ENCODE measurements at places on chromosomes 2 and 18.

DNA sequence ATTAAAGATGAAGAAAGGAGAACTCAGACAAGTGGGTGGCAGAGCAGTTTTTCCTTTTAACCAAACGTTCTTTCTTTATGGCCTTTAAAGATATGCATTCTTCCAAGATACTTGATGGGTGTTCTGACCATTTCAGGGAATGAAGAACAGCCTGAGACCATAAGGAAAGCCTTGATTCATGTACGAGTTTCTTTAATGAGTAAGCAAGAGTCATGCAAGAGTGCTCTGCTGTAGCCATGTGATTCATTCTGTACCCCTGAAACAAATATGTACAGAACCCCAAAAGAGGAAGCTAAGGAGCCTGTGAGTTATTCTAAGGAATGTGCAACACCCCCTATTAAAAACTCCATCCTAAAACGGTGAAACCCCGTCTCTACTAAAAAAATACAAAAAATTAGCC, 372.8 kb downstream of the MTX2 start:
- no peak for DNase-seq

DNA sequence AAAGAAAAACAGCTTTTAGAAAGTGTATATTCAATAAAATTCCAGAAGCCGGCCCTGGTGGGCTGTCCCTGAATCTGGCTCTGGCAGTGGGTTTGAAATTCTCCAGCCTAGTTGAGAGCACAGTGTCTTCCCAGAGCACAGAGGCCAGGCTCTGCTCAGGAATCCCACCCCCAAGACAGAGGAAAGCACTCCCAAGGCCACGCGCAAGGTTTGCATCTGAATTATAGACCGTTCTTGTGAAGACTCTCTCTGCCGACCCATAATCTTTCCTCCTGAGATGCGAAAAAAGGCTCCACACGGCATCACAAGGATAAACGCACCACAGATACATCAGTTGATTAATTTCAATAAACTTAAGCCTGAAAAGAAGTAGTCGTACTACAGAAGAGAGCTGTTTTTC, 342.2 kb downstream of the CMPK2 start:
- no peak for DNase-seq

- DNase-seq: no peak
Measured at GRCh38 chr18:32301361-32301760, 111.5 kb downstream of the MEP1B start.

DNA sequence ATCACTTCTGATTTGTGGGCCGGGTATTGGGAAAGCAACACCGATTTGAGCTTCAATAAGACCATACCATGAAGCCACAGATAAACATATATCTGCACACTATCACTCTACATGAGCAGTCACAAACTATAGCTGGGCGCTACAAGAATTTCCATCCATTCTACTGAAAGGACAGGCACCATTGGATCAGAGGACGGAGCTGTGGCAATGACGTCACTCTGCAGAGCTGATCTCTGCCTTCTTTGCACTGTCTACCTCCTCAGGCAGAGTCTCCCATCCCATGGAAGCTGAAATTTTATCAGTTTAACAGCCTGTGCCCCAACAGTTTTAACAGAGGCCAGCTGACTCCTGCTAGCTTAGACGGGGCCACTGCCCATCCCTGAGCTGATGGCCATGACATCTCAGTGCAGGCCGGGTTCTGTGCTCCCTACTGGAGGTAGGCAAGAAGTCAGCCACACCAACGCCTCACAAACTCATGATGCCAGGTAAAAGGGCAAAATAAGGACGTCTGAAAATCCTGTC, 389.6 kb upstream of the SALL3 start:
- no peak for DNase-seq

DNA sequence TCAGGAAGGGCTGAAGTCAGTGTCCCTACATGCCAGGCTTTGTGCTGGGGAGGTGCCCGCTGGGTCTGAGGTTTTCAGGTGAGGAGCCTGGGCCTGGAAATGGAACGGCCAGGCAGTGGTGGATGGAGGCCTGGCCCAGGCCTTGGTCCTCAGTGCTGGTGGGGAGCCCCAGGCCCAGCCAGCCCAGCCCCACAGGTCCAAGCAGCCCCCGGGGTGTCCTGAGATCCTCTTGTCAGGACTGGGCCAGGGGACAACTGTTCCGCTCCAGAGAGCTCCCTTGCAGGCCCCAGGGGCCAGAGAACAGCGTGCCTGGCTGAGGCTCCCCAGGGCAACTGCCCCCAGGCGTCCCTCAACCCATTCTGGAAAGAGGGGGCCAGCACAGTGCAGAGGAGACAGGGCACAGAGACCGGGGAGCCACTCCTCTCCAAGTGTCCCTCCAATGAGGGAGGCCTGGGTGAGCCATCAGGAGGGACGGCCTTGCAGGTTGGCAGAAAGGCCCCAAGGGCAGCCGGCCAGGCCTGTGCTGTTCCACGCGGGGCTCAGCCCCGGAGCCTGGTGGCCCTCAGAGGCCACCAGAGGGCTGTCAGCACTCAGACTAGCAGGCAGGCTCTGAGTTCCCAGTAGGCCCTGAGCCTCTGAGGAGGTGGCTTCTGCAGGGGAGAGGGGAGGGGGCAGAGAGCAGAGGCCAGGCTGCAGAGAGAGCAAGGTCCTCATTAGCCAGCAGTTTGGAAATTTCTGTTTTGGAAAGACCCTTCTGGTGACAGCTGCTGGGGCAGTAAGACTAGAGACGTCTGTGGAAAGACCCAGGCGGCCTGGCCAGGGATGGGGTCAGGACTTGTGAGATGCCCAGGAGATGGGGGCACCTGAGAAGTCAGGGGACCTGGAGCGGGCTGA, 29.4 kb upstream of the SNED1 start:
- no peak for DNase-seq

DNA sequence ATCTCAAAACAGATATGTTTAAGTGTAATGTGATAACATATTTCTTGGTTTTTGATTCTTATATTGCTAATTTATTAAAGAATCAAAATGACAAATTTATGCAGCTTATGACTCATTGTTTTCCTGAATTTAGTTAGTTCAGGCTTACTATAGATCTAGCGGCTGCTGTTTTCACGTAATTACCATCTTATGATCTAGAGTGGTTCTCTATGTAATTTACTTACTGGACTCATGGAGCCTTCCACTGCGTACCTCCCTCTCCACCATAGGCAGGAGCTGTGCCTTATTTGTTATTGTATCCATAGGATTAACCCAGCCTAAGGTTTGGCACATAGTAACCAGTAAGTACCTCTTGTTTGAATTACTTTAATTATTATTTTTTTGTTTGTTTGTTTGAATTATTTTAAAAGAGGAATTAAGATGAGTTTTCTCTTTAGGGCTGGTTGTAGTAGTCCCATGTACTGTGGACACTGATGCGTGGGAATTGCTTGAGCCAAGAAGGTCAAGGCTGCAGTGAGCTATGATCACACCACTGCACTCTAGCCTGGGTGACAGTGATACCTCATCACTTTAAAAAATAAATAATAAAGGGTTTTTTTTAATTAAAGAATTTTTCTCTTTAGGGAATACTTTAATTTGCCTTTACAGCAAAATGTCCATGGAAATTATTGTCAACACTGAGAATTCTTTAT, 165.5 kb downstream of the PHLPP1 start:
- no peak for DNase-seq

GRCh38 chr2:119464981-119465380, 33.3 kb downstream of the TMEM37 start:
- no peak for DNase-seq

DNA sequence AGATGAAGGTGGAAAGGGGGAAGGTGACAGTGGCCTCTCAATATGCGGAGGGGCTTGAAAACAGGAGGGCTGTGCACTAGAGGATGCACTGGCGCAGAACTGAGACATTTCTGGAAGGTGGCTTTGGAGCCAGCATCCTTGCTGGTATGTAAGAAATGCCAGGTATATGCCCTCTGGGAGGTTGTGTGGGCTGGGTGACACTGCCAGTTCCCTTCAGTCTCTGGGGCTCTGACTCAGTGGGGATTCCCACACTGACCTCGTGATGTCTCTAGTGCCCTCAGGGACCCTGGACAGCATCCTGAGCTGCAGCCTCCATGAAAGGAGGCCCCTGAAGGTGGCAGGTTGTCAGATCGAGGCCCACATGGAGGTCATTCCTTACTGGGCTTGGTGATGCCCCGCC, 74.0 kb downstream of the AGAP1 start:
- DNase-seq: no peak

GRCh38 chr2:212619954-212620353, 81.4 kb upstream of the ERBB4 start:
- no peak for DNase-seq

DNA sequence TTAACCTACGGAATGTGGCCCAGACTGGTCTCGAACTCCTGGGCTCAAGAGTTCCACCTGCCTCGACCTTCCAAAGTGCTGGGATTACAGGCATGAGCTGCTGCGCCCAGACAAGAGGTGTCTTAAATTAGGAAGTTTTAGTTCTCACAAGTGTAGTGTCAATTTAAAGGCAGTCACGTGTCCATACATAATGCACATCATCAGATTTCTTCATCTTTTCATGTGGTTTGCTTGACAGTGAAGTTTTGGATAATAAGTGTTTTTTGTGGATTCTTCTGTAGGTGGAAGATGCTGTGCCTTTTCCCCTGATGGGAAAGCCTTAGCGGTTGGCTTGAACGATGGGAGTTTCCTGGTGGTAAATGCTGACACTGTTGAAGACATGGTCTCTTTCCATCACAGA, 147.5 kb downstream of the RTN4 start:
- no peak for DNase-seq

DNA sequence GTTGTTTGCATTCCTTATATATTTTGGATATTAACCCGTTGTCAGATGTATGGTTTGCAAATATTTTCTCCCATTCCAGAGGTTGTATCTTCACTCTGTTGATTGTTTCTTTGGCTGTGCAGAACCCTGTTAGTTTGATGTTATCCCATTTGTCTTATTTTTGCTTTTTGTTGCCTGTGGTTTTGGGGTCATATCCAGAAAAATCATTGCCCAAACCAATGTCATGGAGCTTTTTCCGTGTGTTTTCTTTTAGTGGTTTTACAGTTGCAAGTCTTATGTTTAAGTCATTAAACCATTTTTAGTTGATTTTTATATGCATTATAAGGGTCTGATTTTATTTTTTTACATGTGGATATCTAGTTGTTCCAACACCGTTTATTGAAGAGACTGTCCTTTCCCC, 35.8 kb downstream of the PPIG start:
- DNase-seq: no peak

GRCh38 chr2:199113111-199113510, 344.6 kb downstream of the SATB2 start:
- no peak for DNase-seq

GRCh38 chr2:239402666-239403065, 1.8 kb upstream of the HDAC4 start:
- no peak for DNase-seq

DNA sequence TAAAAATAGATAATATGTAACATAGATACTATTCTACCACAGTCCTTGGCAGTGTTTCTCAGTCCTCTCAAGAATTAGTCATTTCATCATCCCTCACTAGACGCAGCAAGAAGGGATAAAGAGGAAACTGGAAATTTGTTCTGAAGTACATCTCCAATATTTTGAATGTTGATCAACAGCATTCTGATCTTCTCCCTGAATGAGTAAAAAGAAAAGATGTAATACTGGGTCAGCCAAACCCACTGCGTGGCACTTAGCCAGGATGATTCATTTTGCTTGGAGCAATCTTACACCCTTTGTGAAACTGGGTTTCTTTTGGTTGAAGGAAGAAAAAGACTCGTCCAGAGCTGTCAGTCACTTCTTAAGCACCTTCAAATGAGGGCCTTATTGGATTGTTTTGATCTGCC, 54.1 kb downstream of the TAF1B start:
- DNase-seq: no peak

DNA sequence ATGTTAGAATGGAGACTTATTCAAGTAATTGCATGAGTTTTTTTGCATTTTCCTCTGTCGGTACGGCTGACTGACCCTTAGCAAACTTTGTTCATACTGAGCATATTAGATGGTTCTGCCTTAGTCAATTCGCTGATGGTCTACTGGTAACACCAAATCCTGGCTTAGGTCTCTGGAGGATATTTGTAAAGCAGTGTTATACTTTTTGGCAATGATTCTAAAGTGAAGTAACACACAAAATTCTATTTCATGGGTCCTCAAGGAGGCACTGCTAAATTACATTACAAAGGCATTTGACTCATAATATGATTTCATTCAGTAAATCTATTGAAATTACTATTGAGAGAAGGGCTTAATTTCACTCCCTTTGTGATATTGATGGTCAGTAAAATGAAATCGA, 246.8 kb upstream of the RASGRP3 start:
- no peak for DNase-seq

DNA sequence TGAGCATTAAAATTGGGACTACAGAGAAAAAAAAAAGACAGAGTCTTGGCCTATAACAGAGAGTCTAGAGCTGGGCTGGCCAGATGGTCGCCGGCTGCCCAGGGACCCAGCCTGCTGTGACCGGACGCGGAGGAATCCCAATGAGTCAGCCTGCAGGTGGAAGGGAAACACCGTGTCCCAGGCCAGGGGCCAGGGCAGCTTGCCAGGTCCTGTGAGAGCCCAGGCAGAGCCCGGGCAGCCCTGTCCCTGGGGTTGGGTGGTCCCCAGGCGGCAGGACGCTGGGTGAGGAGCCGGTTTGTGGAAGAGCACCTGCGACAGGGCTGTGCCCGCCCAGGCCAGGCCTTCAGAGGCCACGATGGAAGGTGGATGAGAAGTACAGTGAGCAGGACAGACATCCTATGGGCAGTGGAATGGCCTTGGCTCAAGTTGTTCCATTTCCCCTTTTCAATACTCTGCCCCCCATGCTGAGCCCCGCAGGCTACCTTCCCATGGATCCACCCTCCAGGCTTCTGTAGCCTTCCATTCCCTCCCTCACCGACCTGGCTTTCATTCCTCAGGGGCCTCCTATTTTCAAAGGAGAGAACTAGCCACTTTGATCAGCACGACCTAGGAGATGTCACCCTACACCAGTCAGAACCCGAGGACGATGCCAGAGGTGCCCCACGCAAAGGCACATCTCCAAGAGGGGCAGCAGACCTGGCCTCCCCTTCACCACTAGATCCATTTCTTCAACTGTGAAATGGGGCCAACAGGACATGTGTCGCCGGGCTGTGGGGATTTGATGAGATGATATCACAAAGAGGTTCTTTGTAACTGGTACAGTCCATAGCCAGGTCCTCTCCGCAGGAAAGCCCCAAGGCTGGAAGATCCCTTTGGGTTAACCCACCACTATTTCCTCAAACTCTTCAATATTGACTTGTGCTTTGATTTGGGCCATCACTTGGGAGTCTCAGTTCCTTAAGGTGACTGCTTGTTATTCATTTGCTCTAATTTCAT, 87.5 kb downstream of the POLR1A start:
- no peak for DNase-seq

GRCh38 chr2:131112529-131112928, 7.4 kb downstream of the PLEKHB2 start:
- no peak for DNase-seq

GRCh38 chr2:23756593-23757292, 170.2 kb downstream of the ATAD2B start:
- DNase-seq: no peak

Measured in occipital lobe (tissue), 3 donors.